ENCODE measurements at places on chromosomes 11 and 22.

GRCh38 chr11:84384731-84385130 is 1098.6 kb upstream of the CCDC90B start:
- DNase-seq: no peak

DNA sequence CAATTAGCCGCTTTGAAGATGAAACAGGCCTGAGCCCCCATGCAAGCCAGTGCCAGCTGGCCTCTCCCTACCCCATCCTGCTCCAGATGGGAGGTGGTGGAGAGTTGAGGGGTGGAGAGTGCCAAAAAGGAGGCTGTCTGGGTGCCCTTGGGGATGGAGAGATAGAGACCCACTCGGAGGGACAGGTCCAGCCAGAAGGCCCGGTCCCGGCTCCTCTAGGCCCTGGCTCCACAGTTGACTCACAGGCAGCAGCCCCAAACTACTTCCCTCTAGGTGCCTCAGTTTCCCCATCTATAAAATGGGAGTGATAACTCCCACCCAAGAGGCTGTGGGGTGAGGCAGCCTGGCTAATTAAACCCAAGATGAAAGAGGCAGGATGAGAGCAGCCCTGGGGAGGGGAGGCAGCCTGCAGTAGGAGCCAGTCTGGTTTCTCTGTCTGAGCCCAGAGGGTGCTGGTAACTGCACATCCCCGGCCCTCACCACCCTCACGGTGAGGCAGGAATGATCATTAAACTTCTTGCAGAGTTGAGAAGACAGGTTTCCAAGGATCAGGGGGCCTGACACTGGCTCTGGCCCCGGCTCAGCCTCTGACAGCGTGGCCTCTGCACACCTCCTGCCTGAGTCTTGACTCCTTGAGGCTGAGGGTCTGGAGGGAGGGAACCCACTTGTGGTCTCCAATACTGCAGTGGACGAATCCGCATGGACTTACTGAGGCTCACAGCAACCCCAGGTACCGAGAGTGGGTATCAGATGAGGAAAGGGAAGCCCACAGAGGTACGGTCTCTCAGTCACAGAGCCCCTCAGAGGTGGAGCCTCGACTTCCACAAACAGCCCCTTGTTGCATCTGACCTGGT is 1.4 kb upstream of the AP5B1 start:
- DNase-seq: no peak

DNA sequence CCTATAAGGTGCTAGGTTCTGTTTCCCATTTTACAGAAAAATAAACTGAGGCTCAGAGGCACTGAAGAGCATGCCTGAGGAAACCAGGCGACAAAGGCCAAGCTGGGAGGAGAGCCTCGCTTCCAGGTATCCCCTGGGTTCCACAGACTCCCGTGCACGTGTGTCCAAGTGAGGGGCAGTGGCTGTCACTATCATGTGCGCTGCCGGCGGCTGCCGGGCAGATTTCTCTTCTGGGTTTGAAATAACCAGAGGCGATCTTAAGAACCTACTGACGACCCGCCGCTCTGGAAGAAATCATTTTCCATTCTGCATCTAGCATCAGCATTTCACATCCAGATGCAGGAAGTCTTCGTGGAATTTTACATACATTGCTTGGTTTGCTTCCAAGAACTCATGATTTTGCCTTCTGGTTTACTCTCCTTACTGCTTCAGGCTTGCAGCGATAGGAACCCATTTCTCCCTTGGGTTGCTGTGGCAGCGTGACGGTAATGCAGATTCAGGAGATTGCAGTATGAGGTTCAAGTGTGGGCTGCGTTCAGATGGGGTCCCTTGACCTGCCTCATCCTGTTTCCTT is 28.6 kb downstream of the ARHGAP8 start:
- no peak for DNase-seq

GRCh38 chr11:72637926-72638325 is 36.3 kb downstream of the PDE2A start:
- no peak for DNase-seq

Data from NCI-H1694 (cell line).